ENCODE measurements at places on chromosomes 11 and 22.

GRCh38 chr11:74815966-74816365, 67.3 kb downstream of the RNF169 start:
- no peak for DNase-seq

- peak; percentile 90 for DNase-seq
Measured at GRCh38 chr11:108115500-108116140, 5.7 kb upstream of the ACAT1 start.

GRCh38 chr22:29344137-29344536, 28.6 kb upstream of the RASL10A start:
- DNase-seq: peak; percentile 93

DNA sequence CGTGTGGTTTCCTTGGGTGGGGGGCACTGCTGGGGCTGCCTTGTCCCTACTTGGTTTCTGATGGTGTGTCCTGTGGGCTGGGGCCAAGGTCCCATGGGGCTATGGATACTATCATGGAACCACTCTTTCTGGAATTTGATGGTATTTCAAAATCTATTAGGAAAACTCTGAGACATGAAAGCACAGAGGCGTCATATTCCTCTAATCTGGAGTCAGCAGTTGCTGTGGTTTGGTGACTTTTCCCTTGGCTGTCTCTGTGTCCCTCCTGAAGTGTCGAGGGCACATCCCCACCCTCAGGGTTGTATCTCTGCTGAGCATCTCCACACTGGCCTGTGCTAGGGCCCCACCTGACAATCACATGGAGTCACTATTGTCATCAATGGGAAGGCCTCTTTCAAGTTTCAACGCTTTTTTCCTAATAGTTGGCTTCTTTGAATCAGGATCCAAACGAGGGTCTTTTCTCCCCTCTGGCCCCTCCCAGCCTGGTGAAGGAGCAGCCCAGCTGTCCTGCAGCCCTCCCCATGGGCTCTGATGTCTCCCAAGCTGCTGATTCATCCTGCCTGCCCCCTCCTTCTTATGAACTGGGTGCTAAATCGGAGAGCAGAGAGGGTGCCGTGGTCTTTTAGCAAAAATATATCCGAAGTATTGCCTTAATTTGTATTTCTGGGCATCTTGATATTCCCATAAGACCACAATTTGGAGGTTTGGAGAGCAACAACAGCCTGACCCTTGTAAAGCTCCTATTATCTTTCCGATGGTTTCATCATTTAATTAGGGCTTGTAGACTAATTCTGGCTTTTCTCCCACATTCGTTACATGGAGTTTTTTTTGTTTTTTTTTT, 38.5 kb downstream of the MED15 start:
- peak; percentile 19 for DNase-seq

GRCh38 chr11:44326615-44327475, 16.9 kb upstream of the ALX4 start:
- peak; percentile 39 for DNase-seq

DNA sequence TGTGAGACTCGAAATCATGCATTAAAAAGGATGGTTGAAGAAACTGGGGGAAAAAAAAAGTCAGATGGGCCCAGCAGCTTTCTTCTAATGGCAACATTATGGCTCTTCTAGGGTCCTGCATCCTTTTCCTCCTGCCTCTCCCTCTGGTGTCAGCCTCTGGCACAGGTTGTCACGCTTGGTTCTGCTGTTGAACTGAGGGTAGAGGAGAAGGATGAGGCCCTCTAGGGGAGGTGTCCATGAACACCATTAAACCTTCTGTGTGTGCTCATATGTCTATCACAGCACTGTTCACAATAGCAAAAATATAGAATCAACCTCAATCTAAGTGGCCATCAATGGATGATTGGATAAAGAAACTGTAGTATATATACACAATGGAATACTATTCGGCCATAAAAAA, 36.0 kb downstream of the BUD13 start:
- DNase-seq: peak; percentile 4

DNA sequence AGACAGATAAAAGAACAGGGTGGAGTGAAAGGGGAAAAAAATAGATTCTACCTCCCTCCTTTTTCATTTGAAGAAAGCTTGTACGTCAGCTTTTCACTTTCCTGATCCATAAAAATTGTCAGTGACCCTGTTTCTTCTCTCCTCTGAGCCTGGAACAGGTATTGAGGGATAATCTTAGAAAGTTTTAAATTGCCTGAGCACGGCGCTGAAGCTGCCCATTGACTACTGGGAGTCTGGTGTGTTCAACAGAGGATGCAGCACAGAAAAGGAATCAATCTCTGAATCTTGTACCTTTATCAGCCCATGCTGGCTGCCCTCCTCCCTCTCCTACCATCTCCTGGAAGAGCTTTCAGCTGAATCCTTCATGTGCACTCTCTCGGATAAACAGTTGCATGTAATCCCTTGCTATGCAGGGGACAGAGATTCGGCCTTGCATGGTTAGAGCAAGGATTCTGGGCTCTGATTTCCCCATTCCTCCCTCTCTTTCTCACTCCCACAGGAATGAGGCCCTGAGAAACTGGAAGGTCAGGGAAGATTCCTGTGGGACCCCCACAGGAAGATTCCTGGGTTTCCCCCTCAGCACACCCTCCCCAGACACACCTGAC, 162.4 kb upstream of the SYN3 start:
- no peak for DNase-seq

DNA sequence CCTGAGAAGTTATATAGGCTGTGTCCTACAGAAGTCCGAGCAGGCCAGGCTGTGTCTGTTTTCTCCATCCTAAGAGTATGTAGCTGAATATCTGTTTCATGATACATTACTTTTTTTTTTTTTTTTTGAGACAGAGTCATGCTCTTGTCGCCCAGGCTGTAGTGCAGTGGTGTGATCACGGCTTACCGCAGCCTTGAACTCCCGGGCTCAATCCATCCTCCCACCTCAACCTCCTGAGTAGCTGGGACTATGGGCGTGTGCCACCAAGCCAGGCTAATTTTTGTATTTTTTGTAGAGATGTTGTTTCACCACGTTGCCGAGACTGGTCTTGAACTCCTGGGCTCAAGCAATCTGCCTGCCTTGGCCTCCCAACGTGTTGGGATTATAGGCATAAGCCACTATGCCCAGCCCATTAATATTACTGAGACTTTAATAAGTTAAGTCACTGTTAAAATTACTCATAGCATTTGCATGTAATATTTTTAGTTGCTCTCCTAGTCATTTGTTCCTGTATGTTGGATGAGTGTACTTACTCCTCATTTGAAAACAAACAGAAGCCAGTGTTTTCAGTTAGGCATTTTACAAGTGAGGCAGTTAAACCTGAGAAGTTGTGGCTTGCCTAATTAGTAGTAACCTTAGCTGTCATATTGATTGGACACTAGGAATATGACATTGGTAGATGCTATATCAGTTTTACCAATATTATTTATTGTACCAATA, 26.1 kb downstream of the DRG1 start:
- DNase-seq: peak; percentile 16

DNA sequence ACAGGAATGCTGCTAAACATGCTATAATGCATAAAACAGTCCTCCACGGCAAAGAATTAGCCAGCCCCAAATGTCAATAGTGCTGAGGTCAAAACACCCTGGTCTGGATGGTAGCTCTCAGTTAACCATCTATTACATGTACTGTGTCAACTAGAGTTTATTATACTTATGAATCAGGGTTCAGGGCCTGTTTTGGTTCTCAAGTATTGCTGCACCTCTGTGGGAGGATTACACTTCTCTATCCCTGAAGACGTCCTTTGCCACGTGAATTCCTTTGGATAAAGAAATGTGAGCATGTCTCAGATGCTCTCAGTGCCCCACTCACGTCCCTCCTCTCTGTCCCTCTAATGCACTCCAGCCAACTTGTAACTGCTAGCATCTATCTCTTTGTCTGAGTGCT, 53.4 kb downstream of the SLC1A2 start:
- no peak for DNase-seq

DNA sequence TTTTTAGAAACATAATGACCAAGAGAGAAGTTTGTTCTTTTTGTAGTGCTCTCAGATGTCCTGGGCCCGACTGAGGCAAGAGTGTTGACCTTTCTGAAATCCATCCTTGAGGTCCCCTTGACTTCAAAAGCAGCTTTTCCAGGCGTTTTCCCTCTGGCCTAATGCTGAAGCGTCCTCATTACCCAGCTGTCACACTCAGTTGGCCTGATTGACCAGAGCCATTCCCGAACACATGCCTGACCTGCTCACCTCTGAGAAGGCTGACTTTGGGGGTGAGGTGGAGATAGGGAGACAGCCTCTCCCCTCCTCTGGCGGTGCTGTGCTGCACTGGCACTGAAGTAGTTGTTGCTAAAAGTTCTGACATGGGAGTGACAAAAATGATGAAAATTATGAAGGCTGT, 66.9 kb downstream of the ALX4 start:
- no peak for DNase-seq

GRCh38 chr11:40268551-40268950, 1190.9 kb downstream of the LRRC4C start:
- DNase-seq: no peak

GRCh38 chr11:29634744-29635143, 382.1 kb downstream of the KCNA4 start:
- no peak for DNase-seq

- DNase-seq: no peak
Measured at GRCh38 chr11:64206457-64207255, at the start of gene FERMT3. FERMT3 (plus strand) TSS chr11:64206721; CDS start chr11:64207365, 644 bp downstream.

GRCh38 chr11:119187123-119187892, 2.0 kb downstream of the NHERF4 start:
- no peak for DNase-seq

DNA sequence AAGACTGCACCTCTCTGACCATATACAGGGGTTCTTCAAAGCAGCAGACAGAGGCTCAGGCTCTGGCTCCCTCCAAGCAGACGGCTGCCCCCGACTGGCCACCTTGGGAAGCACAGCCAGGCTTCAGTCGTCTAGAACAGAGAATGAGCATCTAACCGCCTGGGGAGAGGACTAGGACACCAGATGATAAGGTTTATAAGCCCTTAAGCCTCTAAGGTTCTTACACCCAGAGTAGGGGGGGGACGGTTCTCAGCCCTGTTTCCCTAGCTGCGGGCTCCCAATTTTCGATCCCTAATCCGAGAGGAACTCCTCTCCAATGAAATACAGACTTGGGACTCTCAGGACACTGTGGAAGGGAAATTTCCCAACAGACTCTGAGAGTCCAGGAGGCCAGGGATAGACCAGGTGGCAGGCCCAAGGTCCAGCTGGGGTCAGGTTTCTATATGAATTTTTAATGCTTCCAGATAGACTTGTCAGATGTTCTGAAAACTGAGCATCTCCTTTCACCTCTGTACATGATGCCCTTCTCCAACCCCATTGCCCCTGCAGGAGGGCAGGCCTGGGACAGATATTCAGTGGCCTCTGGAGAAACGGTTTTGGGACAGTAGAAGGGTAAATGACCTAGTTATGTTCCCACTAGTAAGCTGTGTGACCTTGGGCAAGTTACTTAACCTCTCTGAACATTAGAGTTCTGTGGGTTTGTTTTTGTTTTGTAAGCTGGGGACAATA, 20.2 kb downstream of the RTN4RL2 start:
- DNase-seq: peak; percentile 65

- DNase-seq: peak; percentile 65
Measured at GRCh38 chr11:108199446-108200321, 22.8 kb downstream of the NPAT start.

- no peak for DNase-seq
Measured at GRCh38 chr11:72331761-72332160, 87.8 kb upstream of the PHOX2A start.

- peak; percentile 19 for DNase-seq
Measured at GRCh38 chr11:2655834-2656622, 43.8 kb downstream of the KCNQ1OT1 start.

GRCh38 chr11:111870522-111870885, 877 bp downstream of the ALG9 start:
- DNase-seq: no peak

- peak; percentile 79 for DNase-seq
Measured at GRCh38 chr11:122159173-122159721, 43.2 kb upstream of the BLID start.

- DNase-seq: no peak
Measured at GRCh38 chr11:70233034-70233433, 29.9 kb downstream of the FADD start.

GRCh38 chr22:32325811-32326237, 31.8 kb upstream of the RFPL3 start:
- DNase-seq: no peak

GRCh38 chr11:69002110-69002569, 10.9 kb downstream of the MRGPRF start:
- no peak for DNase-seq

- no peak for DNase-seq
Measured at GRCh38 chr11:67178421-67178820, 59.4 kb downstream of the KDM2A start.

- no peak for DNase-seq
Measured at GRCh38 chr11:116539211-116539610, 233.6 kb downstream of the BUD13 start.

DNA sequence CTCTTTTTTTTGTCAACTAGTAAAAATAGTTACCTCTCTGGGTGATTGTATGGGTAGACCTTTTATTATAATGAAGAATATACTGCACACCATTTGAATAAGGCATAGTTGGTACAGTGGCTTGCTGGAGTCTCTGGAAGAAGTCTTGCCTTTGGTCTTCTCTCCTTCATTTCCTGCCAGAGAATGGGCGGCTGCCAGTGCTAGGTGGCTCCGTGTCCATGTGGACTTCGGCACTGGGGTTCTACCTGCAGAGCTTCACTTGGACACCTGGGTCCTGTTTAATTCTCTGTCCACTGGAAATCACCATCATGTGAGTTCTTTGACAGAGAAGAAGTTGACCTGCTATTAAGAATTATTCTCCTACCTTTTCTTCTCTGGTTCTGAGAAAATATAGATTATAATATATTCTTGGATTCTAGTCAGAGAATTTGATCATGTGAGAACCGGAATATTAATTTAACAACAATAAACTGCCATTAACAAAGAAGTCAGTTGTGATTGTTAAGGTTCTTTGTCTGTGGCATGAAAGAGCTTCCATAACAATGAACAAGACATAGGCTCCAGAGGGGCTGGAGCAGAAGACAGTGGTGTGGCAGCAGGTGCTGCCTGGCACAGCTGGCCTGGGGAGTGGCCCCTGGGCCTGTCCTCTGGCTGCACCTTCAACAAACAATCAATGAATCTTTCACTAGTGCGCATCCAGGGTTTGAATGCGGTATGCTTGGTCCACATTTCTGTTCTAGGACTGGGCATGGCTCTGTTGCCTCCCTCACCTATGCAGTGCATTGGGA, 77.5 kb downstream of the PPFIBP2 start:
- DNase-seq: no peak

DNA sequence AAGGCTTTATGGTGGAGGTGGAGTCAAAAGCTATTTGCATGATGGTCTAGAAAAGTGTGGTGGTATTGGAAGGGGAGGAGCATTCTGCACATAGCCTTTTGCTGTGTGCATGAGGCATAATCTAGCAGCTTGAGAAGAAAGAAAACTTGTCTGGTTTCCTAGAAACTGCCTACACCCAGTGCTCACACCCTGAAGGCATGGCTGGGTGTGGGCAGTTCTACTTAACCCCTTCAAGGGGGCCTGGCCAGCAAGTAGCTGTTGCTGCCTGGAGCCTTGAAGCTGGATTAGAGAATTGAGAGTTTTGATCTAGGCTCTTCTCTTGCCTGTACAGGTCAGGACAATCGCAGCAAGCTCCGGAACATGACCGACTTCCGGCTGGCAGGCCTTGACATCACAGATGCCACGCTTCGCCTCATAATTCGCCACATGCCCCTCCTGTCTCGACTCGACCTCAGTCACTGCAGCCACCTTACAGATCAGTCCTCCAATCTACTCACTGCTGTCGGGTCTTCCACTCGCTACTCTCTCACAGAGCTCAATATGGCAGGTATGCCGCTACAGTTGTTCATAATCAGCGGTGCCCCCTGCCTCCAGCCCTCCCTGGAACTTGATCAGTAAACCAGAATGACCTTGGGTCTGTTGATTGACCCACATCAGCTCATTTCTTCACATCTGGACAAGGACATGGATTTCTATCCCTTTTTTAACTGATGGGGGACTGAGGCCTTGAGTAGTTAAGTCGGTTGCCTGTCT, 12.2 kb upstream of the GRK2 start:
- no peak for DNase-seq
